Activated naive CD8-positive, alpha-beta T cell treated with anti-CD3 and anti-CD28 coated beads for 36 hours (primary cell): ENCODE measurements at places on chromosomes 4 and X.
A peak's percentile ranks its signal among the peaks of the same experiment; 100 is the strongest.

GRCh38 chrX:964831-965416, 247.5 kb downstream of the CRLF2 start:
- DNase-seq = no peak

DNA sequence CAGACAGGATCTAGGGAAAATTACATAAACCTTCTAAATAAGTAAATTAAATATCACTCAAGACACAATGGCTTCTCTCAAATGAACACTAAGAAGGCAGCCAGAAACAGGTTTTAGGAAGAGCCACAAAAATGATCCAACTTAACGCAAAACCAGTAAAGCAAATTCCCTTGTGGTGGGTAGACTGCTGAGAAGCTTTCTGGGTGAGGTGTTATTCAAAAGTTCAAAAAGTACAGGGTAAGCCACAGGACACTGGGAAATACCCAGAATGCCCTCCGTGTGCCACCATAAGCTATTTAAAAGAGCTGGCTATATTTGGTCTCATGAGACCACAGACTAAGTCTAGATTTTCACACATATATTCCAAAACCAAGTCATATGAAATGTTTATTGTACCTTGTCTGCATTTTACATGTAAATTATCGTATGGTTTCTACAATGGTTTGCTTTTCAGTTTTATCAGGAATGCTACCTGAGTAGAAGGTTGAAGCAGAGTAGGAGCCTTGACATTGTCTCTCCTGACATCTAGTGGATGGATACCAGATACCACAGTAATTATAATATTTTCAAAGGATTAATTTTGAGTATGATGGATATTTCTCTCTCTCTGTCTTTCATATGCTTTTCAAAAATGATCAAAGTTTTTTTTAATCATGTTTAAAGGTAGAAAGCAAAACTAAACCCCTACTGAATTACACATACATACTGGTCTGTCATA, 109.3 kb upstream of the KLHL13 start:
- DNase-seq = no peak

DNA sequence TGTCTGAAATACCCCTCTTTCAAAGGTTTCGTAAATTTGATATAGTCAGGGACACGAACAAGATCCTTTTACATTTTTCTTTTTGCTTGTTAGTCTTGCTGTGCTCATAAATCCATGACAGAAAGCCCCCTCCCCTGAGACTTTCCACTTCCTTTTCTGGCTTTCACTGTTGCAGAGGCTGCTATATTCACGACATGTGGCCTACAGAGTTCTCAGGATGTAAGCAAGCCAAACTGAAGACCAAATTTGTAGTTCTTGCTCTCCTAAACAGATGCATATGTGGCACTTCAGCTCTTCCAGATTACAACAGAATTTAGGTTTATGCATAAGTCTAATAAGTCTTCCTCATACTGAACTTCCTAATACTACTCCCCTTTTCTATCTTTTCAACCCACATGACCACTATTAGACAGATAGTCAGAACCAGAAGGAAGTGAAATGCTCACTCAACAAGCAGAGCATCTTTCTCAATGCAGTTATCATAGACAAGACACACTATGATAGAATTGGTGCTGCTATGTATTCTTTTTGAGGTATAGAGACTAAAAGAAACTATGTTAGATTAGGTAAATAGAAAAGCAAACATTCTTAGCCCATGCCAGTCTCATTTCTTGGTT, 15.0 kb downstream of the BTK start:
- DNase-seq = no peak

DNA sequence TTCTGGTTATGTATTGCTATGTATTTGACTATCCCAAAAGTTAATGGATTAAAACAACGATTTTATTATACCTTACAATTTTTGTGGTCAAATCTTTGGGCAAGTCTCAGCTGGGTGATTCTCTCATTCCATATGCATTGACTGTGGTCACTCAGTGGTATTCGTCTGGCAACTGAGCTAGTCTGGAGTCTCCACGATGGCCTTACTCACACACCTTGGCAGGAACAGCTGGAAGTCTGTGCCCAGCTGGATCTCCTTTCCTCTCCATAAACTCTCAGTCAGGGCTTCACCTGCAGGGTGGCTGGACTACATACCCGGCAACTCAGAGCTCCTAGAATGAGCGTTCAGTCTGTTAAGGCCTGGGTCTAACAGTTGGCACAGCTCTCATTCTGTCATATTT, 141.1 kb upstream of the WDFY3 start:
- no peak for DNase-seq

DNA sequence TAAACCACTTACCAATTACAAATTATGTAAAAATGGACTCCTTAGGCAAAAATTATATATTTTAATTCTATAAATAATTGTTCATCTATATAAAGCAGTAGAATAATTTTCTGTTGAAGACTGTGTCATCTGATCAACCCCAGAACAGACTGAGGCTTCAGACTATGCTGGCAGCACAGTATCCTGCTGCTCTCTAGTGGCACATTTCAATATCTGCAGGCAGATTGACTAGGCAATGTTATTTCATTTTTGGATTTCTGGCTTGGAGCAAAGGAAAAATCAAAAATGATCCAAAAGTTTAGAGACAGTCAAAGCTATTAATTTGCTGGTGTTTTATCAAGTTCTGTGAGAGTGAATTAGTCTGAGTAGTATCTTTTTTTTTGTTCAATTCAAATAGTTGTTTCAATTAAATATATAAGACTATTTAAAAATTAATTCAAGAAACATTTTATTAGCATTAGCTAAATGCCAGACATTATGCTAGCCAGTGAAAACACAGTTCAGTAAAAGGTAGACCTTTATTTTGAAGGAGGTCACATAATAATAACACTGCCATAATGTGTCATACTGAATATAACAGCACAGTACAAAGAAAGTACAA, 21.3 kb upstream of the SULT1E1 start:
- peak; percentile 3 for DNase-seq
